Stimulated activated naive CD4-positive, alpha-beta T cell treated with Interleukin-2 at 50 U/mL for 16 hours (primary cell): ENCODE measurements at places on chromosomes 4 and X.

DNA sequence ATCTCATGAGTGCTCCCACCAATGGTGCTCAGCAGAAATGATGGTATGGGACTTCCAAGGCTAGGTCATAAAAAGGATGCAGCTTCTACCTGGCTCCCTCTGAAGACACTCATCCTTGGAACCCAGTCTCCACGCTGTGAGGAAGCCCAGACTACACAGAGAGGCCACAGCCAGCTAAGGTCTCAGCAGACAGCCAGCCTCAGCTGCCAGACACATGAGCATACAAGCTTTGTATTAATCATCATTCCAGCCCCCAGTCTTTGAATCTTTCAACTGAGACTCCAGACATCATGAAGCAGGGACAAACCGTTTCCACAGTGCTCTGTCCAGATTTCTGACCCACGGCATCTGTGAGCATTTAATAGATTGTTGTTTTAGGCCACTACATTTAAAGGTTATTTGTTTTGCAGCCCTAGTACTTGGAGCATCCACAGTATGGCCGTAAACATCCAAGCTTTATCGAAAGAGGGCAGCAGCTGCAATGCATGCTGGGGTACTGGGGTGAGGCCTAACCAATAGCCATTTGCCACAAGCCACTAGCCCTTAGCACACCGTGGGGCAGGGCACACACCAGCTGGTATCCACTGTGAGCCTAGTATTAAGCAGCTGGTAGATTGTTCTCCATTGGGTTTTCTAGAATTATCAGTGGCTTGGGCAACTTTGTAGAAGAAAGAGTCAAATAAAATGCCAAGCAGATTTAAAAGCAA lies 449.1 kb downstream of the BCOR start:
- no peak for DNase-seq

DNA sequence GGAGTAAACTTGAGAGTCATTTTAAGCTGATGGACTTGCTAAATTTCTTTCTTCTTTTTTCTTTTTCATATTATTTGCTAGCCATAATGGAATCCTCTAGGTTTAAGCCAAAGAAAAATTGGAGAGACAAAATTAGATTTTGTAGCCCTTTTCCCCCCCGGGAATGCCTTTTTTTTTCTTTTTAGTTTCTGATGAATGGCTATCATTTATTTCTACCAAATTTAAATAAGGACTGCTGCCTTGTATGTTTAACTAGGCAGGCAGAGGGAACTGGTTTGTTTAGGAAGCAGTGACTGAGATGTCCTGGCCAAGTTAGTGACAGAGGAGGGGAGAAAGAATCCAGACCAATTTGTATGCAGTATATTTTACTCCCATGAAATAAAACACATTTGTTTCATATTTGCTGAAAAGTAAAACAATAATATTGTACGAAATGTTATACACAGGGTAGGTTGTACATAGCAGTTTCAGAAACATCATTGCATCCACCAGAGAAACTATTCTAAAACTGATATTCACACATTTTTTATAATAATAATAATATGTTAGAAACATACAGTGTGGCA lies 5.7 kb downstream of the PITX2 start:
- no peak for DNase-seq

GRCh38 chrX:154374313-154375155 lies at the start of gene FLNA:
FLNA (minus strand) TSS chrX:154374634; CDS start chrX:154371245, 3,389 bp downstream.
- peak; percentile 14 for DNase-seq

- DNase-seq, result no peak
Measured at GRCh38 chr4:2482693-2483092, 13.8 kb downstream of the RNF4 start.

- DNase-seq, result no peak
Measured at GRCh38 chr4:133130171-133130570, 18.9 kb upstream of the PCDH10 start.

GRCh38 chr4:77845400-77845799 lies 17.2 kb upstream of the MRPL1 start:
- no peak for DNase-seq

DNA sequence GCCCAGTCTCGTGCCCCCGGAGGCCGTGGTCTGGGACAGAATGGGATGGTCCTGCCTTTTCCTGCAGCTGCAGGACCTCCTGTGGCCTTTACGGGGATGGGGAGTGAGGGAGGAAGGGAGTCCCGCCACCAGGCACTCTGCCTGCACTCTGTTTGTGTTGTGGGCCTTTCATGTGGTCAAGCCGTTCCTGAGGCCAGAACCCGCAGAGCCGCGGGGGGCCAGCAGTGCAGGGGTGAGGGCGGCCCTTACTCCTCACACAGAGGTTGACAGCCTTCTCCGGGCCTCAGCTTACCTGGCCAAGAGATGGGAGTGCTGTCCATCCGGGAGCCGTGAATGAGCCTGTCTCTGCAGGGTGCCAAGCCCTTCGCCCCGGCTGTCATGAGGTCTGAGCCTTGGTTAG lies 230.7 kb downstream of the AFAP1 start:
- no peak for DNase-seq

DNA sequence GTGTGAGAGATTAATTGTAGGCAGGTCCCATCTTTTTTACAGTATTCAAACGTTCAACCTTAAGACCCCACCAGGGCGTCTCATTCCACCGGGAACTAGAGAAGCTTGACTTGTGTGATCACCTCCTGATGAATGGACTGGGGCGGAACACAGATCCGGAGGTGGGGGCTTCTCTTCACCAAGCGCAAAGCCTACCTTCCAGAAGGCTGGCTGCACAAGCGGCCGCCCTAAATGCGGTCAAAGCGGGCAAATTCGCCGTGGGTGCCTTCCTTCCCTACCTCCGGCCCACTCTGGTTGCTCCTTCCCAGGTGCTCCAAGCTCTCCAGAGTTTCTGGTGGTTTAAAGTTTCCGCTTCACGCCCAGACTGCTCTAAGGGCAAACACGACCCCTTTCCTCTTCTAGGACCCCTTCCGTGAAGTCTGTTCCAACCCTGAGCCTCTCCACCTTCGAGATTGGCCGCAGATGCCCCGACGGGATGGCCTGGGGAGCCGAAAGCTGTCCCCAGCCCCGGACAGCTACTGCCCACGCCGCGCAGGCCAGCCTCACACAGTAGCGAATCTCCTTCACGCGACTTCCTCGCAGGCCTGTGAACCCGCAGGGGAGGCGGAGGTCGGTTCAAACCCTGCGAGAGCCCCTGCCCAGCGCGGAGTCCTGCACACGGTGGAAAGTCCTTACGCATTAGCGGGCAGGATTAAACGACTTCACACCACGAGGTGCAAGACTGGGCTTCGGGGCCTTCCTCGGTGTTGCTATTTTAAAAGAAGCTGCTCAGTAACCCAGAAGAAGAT lies 1.6 kb upstream of the WWC2 start:
- no peak for DNase-seq

GRCh38 chr4:118124997-118125396 lies 90.7 kb downstream of the NDST3 start:
- DNase-seq, result no peak
